ENCODE measurements at places on chromosomes 7 and 10.

DNA sequence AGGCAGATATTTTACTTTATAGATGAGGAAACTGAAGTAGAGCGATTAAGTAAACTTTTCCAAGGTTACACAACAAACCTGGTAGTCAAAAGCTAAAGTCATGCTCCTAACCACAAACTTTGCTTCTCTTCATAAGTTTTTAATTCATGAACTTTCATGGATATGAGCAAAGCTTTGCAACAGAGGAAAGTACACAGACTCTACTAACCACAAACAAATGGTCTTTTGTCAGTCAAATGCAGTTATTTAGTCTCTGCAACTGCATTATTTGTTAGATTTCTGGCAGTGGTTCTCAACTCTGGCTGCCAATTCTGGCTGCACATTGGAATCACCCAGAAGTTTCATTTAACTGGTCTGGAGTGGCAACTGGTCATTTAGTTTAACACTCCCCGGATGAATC lies 140.6 kb upstream of the TMEM168 start:
- DNase-seq, result no peak

- DNase-seq, result no peak
These were observed 49.0 kb downstream of the SPOCK2 start for GRCh38 chr10:72039377-72039776.

- no peak for DNase-seq
These were observed 138.3 kb downstream of the EXOC4 start for GRCh38 chr7:133391206-133391605.

DNA sequence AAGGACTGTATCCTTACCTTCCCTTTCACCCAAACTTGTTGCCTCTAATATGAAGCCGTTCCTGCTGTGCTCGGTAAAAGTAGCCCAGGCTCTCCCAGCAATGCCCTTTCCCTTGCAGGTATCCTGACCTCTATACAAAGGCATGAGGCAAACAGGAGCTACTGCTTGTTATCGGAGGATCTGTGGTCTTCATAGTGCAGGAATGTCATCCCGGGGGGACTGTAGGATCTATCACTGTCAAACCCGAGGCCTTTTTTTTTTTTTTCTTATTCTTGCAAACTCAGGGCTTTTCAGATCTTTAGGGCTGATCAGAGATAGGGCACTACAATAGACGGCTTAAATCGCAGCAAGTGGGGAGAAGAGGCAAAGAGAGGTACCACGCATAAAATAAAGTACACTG lies 1206.6 kb downstream of the TYW1 start:
- no peak for DNase-seq

DNA sequence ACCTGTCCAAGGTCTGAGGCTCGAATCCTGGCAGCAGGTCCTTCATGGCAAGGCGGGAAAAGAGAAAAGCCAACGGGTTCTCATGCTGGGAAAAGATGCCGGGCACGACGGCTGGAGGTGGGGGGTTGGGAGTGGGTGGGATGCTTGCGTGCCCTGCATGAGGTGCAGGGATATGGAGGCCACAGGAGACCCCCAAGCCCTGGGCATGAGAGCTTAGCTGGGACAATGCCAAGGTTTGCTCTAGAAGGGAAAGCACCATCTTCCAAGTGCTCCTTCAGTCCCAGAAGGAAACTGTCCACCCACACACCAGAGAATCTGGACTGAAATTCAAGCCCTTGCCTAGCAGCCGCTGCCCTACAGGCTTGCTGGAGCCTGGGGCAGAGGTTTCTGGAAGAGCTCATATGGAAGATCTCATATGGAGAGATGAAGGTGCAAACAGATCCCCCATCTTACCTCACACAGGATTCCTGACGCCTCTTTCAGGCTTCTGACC lies 64.3 kb downstream of the ZRANB1 start:
- no peak for DNase-seq

DNA sequence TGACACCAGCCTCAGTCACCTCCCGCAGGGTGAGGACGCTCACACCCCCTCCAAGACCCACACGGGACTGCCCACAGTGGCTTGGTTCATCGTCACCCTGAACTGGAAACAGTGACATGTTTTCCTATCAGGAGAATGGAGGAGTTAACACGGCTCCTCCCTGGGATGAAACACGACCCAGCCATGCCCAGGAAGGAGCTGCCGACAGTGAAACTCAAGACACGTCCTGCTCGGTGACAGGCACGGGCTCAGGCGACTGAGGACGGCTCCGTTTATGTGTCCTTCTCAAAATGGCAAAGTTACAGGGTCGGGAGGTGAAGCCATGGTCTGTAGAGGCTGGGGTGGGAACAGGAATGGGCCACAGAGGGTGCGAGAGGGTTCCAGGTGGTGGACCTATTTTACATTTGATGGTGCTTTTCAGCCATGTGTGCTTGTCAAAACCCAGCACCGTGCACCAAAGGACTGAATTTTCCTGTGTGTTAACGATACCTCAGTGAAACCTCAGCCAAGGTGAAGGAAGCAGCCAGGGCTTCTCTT lies 272.4 kb downstream of the ADARB2 start:
- no peak for DNase-seq

DNA sequence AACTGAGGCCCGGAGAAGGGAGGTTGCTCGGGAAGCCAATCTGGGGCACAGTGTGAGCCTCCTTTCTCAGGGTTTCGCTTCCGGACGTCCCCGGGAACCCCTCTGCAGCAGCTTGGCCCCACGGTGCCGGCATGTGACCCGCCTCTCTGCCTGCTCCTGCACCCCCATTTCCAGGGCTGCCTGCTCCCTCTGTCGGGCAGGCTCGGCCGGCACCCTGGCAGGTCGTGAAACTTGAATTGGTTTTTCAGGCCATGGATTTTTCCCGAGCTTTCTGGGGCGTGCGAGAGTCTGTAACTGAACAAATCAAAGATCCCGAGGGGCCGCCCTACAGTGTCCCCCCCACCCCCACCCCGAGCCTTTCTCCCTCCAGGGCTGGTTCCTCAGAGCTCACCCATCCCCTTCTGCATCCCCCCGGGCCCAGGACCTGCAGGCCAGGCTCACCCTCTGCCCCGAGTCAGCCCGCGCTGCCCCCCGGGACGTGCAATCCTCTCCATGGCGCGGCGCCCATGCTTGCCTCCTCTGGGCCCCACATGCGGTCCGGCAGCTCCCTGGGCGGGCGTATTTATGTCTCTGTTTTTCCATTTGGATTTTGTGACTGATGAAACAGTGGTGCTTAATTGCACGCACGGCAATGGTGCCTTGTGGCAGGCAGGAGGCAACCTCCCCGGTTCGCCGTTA lies 58.1 kb downstream of the UNCX start:
- DNase-seq, result no peak

- DNase-seq, result no peak
These were observed 271.3 kb downstream of the TYW1 start for GRCh38 chr7:67267914-67268313.

DNA sequence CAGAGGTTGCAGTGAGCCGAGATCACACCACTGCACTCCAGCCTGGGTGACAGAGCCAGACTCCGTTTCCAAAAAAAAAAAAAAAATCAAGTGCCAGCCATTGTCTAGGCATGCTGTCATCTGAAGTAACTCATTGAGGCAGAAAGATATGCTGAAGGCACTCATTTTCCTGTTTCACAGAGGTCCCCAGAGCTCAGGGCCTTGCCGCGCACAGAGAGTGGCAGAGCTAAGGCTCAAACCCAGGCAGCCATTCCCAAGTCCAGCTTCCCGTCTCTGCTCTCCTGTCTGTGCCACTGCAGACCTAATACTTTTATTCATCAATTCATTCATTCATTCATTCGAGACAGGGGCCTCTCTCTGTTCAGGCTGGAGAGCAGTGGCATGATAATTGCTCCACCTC lies 3.5 kb downstream of the GRIFIN start:
- no peak for DNase-seq
